ENCODE measurements at places on chromosomes 6 and 20.

DNA sequence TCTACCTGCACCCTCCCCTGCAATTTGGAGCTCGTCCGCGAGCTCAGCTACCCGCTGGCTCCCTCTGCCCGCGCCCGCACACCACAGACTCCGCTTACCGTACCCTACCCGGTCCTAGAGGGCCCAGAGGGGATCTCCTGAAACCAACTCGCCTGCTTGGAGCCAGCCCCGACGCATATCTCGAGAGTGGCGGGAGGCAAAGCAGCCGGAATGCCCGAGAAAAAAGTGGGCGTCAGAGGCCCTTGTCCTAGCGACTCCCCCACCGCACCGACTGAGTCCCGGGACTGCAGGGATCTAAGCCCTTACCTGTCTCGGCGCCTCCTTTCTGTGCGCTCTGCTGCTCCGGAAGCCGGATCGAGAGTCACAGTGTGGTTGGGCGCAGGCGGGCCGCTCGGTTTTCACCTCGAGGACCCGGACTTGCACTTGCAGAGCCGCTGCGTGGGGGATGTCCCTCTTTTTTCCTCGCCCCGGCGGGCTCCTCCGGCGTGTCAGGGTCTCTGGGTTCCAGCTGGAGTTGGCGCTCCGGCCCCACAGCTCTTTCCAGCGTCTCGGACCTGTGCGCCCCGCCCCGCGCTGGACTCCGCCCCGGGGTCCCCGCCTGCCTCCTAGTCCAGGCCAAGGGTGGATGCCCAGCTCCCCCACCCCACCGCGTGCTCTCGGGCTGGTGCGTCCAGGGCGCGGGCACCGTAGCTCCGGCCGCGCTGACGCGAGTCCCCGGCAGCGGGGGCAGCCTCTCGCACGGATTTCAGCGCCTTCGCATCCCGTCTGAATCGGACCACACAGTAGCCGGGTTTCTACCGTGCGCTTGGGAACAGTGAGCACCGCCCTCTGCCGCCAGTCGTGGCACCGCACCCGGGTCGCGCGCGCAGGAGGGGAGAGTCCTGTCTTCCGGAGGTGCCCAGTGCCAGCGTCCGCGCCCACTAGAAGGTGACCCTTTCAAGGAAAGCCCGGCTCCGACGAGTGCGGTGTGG lies at the start of gene PROKR2:
TSS of gene PROKR2 (minus strand) at position 767 of the 971 bp plus-strand sequence. CDS start 2,585 bp downstream, outside the sequence.
- DNase-seq, result no peak

GRCh38 chr6:40308533-40309306 lies 278.4 kb downstream of the LRFN2 start:
- peak; percentile 54 for DNase-seq

GRCh38 chr6:152271776-152272464 lies 365.2 kb downstream of the SYNE1 start:
- DNase-seq, result peak; percentile 71

- DNase-seq, result no peak
Measured at GRCh38 chr6:155701342-155701741, 245.7 kb upstream of the NOX3 start.

DNA sequence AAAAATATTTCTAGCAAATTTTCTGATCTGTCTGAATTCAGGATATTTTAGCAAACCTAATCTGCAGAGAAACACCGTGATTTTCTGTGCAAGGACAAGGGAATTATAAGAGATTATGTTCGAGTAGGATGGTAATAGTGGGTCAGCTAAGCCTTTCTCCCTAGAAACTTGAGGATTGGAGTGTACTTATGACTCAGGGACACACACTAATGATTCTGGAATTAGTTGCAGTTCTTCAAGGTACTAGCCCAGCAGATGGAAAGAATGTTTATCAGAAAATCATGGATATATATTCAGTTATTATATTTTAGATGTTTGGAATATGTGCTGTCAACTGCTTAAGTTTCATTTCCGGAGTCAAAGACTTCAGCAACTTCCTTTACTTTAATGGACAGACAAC lies 177.1 kb upstream of the MAP3K7 start:
- peak; percentile 2 for DNase-seq

- no peak for DNase-seq
Measured at GRCh38 chr6:117607511-117607910, 5.2 kb upstream of the GOPC start.

DNA sequence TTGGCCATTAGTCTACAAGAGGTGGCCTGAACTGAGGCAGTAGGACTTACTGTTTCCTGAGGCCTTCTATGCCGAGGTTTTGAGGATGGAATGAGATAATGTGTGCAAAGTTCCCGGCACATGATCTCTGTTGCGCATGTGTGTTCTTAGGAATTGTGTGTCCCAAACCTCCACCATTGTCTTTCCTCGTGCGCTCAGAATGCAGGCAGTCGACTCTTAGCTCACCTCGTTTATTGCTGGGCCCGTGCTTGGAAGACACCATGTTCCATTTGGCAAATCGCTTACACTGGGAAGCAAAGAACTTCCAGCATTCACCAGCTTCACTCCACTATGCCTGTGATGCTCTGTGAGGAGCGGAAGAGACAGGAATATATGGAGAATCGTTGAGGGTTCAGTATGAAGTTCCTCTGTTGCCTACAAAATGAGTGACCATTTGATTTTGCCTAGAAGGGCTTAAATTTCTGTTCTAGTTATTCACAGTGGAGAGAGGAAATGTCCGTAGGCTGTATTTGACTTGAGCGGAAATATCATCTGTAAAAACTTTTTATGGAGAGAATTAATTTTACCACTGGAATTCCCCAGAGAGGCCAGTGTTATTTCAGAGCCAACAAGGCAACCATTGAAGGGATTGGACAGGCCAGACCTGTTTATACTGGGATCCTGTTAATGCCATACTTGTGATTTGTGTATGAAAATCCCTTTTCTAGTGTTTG lies 75.7 kb upstream of the CLDN20 start:
- DNase-seq, result no peak

Measured in choroid plexus epithelial cell (primary cell).